ENCODE measurements at places on chromosomes 7 and 10.
A peak's percentile ranks its signal among the peaks of the same experiment; 100 is the strongest.

DNA sequence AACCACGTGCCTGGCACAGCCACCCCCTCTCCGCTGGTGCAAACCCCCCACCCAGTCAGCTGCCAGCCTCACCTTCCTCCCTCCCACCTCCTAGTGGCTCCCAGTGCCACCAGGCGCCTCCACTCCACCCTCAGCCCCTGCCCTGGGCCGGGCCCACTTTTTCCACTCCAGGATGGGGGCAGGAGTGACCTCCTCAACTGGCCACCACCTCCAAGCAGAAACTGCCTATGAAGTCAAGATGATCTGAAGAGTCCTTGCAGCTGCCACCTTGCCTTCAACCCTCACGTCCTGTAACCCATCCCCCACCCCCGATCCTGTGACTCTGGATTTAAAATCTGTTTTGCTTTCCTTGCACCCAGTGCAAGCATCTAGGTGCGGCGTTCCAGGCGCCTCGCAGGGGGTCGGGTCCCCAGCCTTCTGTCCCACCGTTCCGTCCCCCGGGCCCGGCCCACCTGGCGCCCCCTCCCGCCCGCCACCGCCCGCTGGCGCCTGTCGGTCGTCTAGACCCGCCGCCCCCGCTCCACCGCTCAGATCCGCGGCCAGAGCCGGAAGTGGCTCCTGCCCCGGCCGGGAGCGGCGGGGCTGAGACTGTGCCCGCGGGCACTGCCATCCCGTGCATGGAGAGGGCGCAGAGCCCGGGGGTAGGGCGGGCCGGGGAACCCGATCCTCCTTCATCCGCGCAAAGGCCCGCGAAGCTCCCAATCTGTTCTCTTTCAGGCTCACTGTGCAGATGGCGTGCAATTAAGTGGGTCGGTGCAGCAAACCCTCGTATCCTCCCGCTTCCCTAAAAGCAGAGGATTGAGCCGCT lies 51.2 kb upstream of the GTF2I start:
- DNase-seq: no peak

DNA sequence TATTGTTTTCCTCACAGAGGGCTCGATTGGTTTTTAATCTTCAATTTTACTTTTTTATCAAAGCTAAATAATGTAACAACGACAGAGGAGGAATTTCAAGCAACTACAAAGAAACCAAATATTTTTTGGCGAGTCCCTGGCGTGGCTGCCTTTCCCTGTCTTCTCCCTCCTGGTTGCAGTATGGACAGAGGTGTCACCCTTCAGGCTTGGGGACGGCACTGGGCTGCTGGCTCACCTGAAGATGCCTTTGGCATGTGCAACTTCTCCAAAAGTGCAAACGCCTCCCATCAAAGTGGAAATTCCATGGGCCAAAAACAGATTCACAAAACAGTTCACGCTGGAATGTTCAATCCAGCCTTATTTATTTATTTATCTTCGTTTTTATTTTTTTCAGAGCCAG lies 51.9 kb downstream of the DOCK1 start:
- no peak for DNase-seq

- no peak for DNase-seq
These were observed 1247.8 kb downstream of the GATA3 start for GRCh38 chr10:9302140-9302746.

GRCh38 chr10:105585753-105586152 lies 944.7 kb downstream of the SORCS3 start:
- DNase-seq: peak; percentile 78

GRCh38 chr7:30184791-30185487 lies 50.2 kb downstream of the MTURN start:
- DNase-seq: no peak

DNA sequence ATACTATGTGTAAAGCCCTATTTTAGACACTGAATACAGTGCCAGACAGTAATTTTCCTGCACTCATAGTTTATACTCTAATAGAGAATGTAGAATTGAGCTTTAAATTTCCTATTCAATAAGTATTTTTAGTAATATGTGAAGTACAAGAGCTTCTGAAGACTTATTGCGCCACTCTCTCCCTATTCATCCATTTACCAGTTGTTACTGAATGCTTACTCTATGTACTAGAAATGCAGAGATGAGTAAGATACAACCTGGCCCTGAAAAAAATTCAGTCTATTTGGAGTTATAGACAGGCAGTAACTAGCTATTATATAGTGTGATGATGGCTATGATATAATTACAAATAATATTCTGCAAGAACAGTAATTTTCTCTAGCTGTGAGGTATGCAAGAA lies 98.8 kb downstream of the ADK start:
- DNase-seq: no peak

DNA sequence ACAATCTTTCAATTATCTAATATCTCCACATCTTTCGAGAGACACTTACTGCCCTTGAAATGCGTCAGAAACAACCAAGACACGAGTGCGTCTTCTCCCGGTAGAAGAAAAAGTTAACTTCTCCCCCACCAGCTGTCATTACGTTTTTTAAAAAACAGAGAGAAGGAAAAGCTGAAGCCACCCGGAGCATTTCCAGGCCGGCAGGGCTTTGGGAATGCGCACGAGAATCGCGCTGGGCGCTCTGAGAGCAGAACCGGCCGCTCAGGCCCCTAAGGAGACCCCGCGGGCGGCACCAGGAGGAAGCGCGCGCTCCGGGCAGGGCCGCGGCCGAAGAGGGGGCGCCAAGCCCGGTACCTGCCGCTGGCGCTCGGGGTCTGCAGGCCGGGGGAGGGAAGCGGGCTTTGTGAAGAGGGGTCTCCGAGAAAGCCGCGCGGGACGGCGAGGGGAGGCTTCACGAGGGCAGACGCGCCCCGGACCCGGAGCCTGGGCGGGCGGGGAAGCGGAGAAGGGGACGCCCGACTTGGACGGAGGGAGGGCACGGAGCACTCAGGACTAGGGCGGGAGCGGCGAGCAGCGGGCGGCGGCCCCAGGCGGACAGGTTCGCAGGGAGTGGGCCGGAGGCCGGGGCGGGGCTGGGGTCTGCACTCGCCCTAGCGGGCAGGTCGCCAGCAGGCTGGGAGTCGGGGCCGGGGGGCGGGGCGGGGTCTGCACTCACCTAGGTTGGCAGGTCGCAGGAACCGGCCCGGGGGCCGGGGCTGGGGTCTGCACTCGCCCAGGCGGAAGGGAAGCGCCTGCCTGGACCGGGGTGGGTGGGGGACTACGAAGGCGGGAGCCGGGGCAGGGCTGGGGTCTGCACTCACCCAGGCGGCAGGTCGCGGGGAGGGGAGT lies 932 bp downstream of the ESYT2 start:
- DNase-seq: peak; percentile 68

- DNase-seq: no peak
These were observed 32.4 kb downstream of the CRHR2 start for GRCh38 chr7:30649717-30650420.

DNA sequence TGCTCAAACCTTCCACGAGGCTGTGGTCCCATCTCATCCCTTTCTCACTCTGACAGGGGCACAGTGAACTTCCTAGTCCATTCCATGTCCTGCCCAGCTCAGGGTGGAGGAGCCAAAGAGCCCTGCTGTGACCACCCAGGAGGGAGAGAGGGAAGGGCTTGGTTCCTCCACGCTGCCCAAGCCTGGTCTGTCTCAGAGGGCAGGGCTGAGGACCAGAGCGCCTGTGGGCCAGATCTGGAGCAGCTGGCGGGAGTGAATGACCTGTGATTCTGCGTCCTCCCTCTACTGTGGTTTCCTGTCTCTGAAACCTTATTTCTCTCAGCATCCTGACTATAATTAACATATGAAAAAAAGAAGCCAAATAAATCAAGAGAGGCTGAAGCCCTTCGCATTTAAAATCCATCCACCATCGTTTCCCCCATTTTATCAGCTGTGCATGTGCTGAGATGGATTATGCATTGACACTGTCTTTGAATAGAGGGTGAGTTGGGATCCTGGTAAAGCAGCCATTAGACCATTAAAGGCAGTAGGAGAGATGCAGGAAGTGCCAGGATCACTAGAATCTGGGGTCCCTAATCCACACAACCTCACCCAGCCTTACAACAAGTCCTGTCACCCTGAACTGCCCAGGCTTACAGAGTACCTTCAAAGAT lies 165.6 kb downstream of the DPP6 start:
- no peak for DNase-seq

GRCh38 chr10:12459762-12460161 lies 110.4 kb downstream of the CAMK1D start:
- DNase-seq: no peak

DNA sequence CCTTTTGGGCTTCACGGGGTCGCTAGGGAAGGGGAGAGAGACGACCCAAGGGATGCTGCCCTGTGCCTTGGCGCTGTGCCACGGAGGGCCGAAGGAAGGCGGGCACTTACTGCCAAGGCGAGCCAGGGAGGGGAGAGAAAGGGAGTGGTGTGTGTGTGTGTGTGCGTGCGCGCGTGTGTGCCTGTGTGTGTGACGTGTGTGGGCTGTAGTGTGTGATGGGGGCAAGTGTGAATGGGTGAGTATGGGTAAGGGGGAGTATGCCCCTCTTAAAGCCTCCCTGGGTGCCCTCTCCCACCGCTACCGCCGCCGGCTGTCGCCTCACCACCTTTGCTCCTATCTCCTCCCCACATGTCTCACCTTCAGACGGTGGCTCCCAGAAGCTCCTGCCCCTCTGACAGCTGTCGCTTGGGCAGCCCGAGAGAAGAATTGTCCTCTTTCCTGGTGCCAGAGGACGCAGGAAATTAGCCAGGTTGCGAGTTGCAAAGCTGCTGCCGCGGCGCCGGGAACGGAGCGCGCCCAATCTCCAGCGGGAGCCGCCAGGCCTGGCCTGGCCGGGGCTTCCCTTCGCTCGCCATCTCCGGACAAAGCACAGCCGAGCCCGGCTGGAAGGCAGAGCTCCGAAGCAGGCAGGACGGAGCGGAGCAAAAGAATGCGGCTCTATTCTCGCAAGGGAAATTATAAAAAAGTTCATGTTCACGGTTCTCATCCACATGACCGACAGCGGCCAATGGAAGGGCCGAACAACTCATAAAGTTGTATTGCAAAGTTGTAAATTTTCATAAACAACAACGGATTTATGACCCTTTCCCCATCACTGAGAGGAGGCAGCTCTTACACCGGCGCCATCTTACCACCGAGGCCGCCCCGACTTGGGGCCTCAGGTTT lies at the start of gene HOXA3:
HOXA3 (minus strand) TSS at position 653 of the 885 bp plus-strand sequence. CDS start 41,943 bp downstream, outside the sequence.
- no peak for DNase-seq

DNA sequence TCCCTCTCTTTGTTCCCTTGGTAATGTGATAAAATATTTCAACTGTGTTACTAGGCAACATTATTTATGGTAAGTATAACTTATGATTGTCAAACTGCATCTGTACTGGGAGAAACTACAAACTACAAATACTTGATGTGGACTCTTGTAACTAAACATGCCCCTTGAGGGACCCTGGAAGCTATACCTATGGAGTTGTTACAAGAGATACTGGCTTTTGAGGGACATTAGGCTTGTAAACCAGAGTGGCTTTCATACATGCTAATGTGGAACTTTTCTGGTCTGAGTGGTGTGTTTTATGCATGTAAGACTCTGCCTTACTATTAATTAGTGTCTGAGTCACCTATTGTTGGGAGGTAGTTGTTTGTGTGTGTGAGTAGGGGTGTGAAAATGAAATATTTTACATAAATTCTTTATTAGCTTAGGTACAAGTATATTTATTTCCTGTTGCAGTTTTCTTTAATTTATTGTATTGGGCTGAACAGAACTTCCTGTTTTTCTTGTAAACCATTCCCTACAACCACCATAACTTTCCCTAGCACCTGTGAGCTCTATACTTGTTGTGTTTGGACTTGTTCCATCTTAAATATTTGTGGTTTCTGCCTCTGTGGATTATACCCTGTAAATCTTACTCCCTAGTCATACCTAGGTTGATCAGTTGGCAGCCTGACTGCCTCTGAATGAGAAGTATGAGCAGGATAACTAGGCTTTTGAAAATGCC lies 49.8 kb downstream of the STK31 start:
- DNase-seq: no peak
